ENCODE measurements at places on chromosomes 1 and 21. TPM values are rescaled to one million over a fixed set of nuclear protein-coding genes. Genes with fewer than 3 reads are reported as not detected.

DNA sequence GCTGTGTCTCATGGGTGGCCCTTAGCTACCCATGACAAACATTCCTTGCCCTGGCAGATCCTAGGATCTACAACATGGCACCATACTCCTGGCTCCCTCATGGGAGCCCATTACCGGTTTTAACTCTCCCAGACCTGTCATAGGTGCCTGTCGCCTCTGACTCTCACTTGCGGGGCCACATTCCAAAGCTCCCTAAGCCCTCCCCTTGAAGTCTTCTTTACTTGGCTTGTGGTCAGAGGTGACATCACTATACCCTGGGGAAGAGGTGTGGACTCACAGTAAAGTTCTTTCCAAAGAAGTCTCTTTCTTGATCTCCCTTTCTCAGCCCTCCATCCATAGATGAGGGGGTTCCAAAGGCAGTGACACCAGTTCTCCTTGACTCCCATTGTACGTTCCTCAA, 5.4 kb upstream of the SLAMF9 start:
- no peak for DNase-seq

- DNase-seq, result no peak
These were observed 19.3 kb downstream of the SH2D2A start for GRCh38 chr1:156797212-156797871.

DNA sequence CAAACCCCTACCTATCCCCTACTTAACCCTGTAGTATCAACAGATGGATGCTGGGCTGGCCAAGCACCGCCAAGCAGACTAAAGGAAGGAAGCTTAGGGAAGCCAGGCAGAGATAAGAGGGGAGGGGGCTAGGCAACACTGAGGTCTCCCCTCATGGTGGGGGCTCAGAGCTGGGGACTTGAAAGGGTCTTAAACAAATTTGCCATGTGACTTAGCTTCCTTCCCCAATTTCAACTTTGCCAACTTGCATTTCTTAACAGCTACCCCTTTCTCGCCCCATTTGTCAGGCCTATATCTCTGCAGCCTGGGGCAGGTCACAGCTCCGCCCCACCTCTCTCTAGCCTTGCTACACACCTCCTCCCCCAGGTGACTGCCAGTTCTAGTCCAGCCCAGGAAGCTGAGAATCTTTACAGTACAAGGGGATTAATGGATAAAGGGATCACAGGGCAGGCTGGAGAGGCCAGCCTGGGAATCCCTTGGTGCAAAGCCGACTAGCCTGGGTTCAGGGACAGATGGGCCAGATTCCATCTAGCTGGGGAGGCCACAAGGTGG, 3.4 kb downstream of the KIF21B start:
- no peak for DNase-seq

GRCh38 chr1:110436635-110437034, 14.3 kb upstream of the PROK1 start:
- no peak for DNase-seq

DNA sequence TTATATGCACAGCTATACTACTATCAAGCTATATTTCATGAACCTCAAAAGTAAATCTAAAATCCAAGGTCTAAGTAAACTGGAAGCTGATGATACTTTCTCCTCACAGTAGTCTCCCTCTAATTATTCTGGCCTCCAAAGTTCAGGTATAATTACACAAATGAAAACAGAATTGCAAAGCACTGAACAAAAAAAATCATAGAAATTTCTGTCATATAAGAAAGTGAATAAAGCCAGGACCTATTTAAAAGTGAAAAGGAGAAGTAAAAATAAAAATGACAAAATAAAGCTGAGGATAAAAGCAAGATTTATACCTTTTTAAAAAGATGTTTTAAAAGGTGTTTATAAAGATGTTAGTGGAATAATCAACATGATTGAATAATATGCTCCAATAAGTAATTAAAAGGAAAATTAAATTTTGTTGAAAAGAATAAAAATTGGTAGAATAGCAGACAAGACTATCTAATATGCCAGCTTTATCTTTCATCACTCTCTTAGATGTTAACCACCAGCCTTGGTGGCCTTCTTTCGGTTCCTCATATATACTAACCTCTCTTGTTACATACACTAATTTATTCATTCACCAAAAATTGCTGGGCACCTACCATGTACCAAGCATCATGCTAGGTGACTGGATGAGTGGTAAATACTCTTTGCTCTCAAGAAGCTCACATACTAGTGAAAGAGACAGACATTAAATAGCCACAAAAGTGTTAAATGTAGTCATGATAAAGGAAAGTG, 25.1 kb downstream of the SHCBP1L start:
- DNase-seq, result no peak

DNA sequence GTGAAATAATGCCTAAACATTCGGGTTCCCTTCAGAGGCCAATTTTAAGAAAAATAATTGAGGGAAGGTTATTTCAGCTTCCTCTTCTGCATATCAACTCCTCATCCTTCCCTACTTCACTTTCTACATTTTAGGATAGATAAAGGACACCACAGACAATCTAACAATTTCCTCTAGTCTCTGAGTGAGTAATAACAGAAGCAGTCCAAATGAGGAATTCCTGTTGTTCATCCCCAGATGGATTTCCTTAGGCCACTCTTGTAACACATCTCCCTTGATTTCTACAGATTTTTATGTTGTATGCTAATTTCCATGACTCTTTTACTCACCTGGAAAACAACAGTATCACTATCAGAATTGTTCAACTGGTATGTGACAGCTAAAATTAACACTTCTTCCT, 87.7 kb upstream of the LYPLAL1 start:
- no peak for DNase-seq

GRCh38 chr1:193486671-193487229, 300.3 kb upstream of the B3GALT2 start:
- no peak for DNase-seq

DNA sequence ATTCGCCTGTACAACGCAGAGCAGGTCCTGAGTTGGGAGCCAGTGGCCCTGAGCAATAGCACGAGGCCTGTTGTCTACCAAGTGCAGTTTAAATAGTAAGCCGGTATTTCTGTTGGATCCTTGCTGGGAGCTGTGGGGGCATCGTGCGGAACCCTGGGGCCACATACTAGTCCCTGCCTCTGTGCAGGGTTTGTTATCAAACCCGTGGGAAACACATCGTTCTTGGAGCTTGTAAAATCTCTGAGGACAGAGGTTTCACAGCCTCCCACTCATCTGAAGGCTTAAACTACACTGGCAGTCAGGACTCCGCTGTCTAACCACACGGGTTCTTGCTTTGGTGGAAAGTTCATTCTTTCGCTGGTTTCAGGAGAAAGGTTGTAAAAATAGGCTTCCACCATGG, 11.7 kb downstream of the IFNGR2 start:
- DNase-seq, result no peak

GRCh38 chr1:214318956-214319736, 38.2 kb downstream of the SMYD2 start:
- no peak for DNase-seq

DNA sequence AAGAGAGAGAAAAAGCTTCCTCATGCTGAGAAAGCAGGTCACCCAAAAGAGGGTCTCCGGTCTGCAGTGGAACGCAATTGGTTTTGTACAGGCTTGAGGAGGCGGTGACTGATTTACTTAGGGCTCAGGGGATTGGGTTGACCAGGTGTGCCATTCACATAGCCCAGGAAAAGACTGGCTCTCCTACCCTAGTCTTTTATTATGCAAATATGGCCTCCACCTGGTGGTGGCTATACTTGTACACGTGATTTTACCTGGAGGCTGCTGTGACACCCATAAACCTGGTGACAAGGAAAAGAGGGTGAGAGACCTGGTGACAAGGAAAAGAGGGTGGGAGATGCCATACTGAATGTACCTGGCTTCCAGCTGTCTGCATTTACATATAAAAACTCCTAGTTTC, 49.9 kb downstream of the DNTTIP2 start:
- no peak for DNase-seq

DNA sequence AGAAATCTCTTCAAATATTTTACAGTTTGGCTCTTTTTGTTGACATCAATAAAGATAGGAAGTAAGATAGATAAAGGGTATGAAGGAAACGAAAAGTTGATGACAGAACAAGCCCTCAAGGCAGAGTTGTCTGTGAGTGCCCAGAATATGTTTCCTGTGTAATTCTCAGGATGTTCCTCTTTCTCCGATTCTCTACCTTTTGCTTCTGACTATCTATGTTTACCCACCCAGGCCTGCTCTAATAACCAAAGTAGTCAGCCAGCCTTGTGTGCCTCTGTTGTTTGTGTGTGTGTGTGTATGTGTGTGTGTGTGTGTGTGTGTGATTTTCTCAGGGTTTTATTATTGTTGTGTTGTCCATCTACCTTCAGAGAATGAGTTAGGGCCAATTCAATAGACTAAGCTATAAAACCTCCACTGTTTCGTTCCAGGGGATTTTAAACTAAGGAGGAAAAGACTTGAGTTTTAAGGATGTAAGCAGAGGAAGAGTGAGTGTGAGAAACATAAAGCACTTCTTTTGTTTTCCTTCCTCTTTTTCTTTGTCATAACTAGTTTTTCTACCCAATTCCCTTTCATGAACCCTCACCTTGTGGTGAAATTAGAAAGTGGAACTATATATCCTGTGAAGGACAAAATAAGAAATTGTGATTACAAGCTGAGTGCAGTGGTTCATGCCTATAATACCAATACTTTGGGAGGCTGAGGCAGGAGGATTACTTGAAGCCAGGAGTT, 627.4 kb upstream of the NR5A2 start:
- DNase-seq, result no peak

PHF13 gene
- 14.3 TPM for total RNA-seq

OR10Z1 gene
- total RNA-seq, result not detected

HSPA13 gene
- total RNA-seq, result 24.5 TPM

ZNF669 gene
- total RNA-seq, result 7.2 TPM

GPR37L1 gene
- total RNA-seq, result not detected

CRP gene
- total RNA-seq, result 0.96 TPM

GPR157 gene
- total RNA-seq, result 8.8 TPM

CYP2J2 gene
- total RNA-seq, result 2.9 TPM

ZC3H11A gene
- total RNA-seq, result 109 TPM

NHLH2 gene
- not detected for total RNA-seq

All from omental fat pad (tissue), 4 donors.